Activated T-cell treated with anti-CD3 and anti-CD28 coated beads for 4 hours (primary cell): ENCODE measurements at places on chromosomes 2 and 18.

- no peak for DNase-seq
Observed at GRCh38 chr18:21309248-21309647, 67.2 kb downstream of the GREB1L start.

DNA sequence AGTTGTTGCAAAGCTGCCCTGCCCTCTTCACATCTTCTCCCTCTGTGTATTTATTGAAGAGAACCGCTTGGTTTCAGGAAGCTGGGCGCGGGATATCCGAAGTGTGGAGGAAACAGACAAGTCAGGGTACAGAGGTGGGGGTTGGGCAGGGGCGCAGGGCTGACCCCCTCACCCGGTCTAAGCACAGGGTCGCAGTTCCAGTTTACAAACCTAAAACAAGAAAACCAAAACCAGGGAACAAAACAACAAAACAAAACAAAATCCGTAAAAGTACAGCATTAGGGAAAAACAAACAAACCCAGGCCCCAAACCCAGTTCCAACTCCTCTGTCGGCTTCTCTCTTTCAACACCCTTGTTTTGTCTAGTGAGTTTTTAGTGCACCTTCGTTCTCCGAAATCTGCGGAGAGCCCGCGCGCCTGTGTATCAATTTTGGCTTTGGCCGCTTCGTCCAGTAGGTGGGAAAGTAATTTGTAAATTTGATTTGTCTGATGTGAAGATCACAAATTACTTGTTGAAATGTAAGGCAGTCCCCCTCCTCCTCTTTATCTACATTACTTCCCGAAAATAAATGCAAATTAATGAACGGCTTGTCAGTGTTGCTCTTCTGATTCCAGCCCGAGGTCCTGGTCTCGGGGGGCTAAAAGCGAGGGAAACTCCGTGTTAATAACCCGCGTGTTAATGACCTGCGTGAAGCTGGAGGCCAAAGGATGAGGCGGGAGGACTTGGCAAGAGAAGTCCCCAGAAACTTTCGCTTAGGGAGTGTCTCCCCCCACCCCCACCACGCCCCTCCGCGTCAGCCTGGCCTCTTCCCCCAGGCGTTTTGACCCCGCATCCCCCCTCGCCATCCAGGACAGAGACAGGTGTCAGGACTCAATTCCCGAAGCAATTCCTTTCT lies 6.9 kb downstream of the OTX1 start:
- no peak for DNase-seq

DNA sequence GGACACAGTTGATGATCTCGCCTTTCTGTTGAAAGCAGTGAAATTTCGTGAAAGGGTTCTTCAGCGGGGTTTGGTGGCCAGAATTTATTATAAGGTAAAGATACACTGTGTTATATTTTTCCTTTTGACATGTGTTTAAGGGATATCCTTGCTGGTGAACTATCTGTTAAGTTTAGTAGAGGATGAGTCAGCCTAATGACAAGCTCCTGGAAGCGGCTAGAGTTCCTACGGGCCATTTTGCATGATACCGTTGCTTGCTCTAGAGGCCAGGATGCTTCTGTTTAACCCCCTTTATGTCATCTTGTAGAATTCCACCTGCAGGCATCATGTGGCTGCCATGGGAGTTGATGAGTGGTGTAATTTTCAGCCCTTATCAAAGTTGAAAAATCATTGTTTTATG lies 124.8 kb upstream of the BCL2L11 start:
- DNase-seq, result no peak

GRCh38 chr2:118489712-118490299 lies 357.6 kb downstream of the EN1 start:
- DNase-seq, result no peak

DNA sequence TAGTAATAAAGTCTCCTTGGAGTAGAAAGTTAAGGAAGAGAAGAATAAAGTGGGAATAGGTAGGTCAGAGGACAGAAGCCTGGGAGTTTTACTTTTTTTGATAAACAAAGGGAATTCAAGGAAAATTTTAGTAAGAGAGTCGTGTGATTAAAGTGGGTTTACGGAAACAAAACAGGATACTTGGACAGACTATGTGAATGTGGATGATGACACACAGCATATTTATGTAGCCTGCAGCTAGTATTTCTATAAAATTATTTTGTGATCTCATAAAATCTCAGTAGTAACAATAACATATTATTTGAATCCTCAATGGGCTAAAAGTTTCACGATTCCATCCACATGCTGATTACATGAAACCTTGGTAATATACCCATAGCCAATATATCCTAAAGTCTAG lies 450.7 kb upstream of the PIK3C3 start:
- DNase-seq, result no peak

- no peak for DNase-seq
Observed at GRCh38 chr2:230525682-230526081, 109.7 kb downstream of the SP100 start.

GRCh38 chr18:40055262-40055661 lies 1899.8 kb upstream of the PIK3C3 start:
- DNase-seq, result no peak

- no peak for DNase-seq
Observed at GRCh38 chr18:21281603-21282002, 39.6 kb downstream of the GREB1L start.

- no peak for DNase-seq
Observed at GRCh38 chr2:105412584-105412983, 13.7 kb upstream of the FHL2 start.

GRCh38 chr2:78980871-78981270 lies 44.6 kb upstream of the REG3G start:
- DNase-seq, result no peak

DNA sequence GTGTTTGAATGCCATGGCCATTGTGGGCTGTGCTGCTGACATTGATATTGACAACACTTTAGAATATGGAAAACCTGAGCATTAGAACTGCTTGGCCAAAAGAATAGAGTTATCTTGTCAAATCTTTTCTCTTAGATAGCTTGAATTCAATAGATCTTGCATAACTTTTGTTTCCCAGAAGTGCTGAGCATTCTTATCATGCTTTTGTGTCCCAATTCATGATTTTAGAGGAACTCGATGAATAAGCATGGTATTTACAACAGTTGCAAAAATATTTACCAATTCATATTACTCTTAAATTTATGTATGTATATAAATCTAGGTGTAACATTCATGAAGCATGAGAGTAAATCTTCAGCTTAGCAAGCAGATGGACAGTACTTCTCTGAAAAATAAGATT lies 508.0 kb downstream of the BCL11A start:
- DNase-seq, result no peak

- no peak for DNase-seq
Observed at GRCh38 chr2:126879348-126880298, 19.1 kb upstream of the TEX51 start.

DNA sequence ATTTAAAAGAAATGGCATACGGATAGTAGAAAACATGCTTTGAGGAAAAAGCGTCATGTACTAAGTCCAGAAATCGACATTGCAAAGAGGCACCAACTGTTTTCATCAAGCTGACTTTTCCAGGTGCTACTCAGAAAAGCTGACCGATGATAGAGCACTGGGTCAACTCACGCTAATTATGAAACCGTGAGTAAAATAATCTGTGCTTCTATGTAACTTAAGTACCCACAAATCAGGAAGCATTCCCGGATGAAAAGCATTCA lies 353 bp upstream of the NUP35 start:
- no peak for DNase-seq

DNA sequence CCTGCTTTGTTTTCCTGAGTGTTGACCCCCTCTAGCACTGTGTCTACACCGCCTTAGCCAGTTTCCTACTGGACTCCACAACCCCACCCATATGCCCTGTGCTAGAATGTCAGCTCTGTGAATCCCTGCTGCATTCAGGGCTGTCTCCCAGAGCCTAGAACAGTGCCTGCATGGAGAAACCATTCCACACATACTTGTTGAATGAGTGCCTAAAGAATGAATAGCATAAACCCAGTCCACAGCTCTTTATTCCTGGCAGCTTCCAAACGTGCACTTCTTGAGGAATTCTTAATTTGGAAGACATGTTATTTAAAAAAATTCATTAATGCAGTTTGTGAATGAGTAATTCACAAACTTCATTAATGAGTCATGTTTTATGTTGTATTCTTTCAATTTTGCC lies 6.5 kb upstream of the NAPG start:
- DNase-seq, result no peak

DNA sequence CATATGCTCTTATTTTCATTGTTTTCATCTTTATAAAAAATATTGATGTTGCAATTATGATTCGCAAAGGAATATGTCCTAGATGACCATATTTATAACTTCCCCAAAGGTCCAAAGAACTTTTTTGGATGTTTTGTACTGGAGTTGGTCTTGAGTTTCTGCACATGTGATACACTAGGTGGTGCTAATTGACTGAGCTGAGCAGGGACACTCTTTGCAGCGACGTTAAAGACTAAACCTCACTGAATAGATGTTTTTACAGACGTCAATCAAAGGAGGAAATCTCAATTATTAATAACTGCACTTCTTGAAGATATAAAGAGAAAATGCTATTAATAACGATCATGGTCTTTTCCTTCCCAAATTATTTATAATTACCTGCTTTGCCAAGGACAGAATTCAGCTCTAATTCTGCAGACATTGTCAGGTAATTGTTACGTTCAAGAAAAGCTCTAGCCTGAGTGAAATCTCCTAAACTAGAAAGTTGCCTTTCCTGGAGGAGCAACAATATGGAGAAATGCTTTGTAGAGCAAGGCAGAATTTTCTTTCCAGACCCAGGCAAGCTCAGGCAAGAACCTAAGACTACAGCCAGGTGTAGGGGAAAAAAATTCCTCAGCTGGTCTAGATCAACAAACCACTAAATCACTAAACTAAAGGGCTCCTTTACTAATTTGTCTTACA lies 119.3 kb upstream of the RBBP8 start:
- DNase-seq, result no peak

DNA sequence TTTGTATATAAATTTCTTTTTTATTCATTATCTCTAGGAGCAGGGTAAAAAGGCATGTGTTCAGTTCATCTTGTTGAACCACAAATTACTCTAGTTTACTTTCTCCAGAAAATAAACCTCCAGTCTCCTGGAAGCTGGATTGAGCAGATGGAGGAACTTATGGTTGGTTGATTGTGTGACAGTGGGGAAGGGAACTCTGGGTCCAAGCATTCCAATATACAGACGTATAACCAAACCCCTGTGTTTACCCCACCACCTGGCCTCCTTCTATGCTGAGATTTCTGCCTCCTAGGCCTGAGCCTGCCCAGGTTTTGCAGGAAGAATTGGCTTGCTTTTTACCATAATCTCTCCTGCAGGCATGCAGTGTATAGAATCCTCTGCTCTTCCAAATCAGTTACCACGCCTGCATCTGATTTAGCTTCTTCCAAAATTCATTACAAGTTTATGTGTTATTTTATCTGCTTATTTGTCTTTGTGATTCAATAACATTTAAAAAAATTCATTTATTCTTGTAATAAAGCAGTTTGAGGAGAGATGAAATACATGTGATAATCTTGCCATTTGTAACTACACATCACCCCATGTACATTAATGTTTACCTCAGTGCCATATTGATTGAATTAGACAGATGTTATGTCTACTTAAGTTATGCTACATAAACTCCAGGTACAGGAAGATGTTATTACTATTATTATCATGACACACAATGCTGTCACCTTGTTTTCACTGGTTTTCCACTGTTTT lies 2.5 kb upstream of the RAB27B start:
- no peak for DNase-seq

- no peak for DNase-seq
Observed at GRCh38 chr2:29802986-29803385, 118.4 kb downstream of the ALK start.

DNA sequence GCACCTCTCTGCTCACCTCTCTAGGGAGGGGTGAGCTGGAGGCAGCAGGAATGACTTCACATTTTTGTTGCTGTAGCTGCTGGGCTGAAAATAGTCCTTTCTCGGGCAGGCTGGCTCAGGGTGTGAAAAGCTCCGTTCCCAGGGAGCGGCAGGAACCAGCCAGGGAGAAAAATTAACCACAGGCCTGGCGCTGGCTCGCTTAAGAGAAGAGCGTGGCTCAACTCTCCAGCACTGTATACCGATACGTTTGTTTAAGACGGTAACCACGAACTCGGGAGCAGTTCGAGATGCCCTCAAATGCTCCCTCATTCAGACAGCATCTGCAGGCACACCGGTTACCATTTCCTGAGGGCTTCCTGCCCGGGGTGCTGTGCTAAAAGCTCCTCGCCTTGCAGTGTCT lies 129.6 kb downstream of the CELF4 start:
- DNase-seq, result no peak

DNA sequence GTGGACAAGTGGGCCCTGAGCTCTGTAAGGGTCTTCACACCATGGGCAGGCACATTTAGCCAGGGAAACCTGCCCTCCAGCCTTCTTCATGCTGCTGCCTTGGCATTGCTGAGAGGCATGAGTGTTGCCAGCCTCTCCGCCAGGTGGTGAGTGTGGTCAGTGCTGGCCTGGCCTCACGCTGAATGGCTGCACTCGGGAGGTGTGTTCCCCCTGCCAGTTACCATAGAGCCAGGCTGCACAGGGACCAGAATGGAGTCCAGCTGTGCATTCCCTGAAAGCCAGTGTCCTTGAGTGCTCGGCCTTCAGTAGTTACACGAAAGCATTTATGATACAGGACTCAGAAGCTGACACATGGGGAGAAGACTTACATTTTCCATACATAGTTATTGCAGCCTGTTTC lies 139.7 kb downstream of the ATP9B start:
- no peak for DNase-seq

DNA sequence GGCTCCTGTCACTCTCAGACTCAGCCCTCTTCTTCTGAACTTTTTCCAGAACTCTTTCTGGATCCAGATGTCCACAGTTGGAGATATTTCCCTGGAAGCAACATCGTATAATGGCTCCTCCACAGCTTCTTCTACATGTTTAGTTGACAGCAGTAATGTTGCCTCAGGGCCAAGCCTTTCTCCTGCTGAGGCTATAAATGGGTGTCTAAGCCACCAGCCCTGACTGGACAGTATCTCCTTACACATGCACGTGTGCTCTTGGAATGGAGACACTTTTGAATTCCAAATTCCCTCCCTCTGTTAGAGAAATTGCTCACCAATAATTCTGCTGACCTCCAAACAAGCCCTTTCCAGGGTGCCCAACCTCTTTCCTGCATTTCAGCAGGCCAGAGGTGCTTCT lies 156.2 kb upstream of the PIK3C3 start:
- no peak for DNase-seq

DNA sequence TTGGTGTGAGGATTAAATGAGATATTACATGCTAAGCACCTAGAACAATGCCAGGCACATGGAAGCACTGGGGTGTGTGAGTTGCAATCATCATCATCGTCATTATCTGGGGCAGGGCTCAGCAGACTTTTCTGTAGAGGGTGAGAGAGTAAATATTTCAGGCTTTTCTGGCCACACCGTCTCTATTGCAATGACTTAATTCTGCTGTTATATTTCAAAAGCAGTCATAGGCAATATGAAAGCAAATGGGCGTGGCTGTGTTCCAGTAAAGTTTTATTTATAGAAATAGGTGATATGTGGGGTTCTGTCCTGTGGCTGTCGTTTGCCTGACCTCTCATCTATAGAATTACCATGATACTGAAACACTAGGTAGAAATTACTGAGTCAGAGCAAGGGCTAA lies 60.6 kb downstream of the IL1R2 start:
- DNase-seq, result no peak

DNA sequence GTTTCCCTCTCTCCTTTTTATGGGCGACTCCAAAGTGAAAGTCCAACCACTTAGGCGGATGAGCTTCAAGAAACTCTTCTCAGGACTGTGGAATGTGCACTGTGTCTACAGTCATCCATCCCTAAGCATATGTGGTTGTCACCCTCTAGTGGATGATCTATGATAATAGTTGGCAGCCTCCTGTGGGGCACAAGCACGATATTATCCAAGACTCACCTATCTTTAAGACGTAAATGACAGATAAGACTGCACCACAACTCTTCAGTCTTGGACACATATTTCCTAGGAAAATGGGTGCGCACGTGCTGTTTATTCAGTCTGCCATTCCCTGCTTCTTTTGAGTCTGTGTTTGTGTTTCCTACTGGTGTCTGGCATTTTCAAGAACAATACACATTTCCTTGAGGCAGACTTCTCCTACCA lies 145.5 kb upstream of the CTAGE1 start:
- DNase-seq, result no peak
